Daoy (cell line): ENCODE measurements at places on chromosomes 3 and 15. TPM values are rescaled to one million over a fixed set of nuclear protein-coding genes. Genes with fewer than 3 reads are reported as not detected.
A peak's percentile ranks its signal among the peaks of the same experiment; 100 is the strongest.

TRIM69 gene
- total RNA-seq, result 7.8 and 8.9 TPM in 2 replicates

FOXB1 gene
- 0.06 TPM in 1 of 2 replicates, not detected in the other for total RNA-seq

FSD2 gene
- total RNA-seq, result not detected in 2 replicates

SNX33 gene
- 7.1 and 7.8 TPM in 2 replicates for total RNA-seq

PRTG gene
- 0.63 and 2.9 TPM in 2 replicates for total RNA-seq

DNA sequence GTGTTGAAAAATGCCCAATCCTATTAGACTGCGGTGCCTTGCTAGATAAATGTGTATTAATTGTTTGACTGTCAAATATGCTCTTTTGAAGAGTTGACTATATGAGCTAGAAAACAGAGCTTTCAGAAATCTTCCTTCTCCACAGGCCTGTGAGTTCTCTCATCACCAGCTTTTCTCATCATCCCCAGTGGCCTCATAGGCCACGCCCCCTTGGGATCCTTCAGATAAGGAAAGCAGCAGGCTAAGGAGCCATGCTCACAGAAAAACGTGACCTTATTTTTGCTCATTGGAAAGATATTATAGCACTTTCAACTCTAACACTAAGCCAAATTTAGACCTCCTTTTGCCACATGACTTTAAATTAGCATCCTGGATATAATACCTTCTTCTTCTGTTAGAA lies 514.4 kb upstream of the ARRDC4 start:
- no peak for DNase-seq

- DNase-seq, result no peak
These were observed 54.7 kb downstream of the FEM1B start for GRCh38 chr15:68332266-68332665.

DNA sequence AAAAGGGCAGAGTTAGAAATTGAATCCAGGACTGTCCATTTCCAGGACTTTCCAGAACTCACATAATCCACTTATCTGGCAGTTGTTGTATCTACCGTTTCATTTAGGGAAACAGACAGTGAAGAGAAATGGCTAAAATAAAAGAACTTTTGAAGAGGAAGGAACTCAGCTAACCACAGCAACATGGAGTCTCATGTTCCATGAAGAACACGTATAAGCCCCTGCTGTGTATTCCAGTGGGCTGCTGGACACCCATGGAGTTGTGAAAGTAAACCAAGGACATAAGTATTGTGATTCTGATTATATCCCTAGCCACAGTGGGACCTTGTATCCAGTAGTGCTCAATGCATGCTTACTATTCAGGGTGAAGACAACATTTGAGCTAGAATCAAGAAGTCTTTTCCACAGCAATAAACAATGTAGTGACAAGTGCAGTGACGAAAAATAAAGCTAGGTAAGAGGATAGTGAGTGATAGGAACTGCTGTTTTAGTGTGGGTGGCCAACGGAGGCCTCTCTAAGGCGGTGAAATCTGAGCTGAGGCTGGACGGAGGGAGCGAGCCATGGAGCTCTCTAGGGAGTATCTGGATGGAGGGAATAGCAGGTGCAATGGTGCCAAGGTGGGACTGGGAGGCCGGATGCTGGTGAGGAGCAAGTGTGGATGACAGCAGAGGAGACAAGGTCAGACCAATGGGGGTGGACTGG lies 26.8 kb upstream of the TRH start:
- no peak for DNase-seq

GRCh38 chr15:85947936-85948335 lies 131.7 kb upstream of the AGBL1 start:
- DNase-seq, result no peak

GRCh38 chr15:58608711-58609110 lies 140.8 kb downstream of the ADAM10 start:
- DNase-seq, result no peak

GRCh38 chr3:160977773-160978172 lies 127.4 kb downstream of the B3GALNT1 start:
- no peak for DNase-seq

DNA sequence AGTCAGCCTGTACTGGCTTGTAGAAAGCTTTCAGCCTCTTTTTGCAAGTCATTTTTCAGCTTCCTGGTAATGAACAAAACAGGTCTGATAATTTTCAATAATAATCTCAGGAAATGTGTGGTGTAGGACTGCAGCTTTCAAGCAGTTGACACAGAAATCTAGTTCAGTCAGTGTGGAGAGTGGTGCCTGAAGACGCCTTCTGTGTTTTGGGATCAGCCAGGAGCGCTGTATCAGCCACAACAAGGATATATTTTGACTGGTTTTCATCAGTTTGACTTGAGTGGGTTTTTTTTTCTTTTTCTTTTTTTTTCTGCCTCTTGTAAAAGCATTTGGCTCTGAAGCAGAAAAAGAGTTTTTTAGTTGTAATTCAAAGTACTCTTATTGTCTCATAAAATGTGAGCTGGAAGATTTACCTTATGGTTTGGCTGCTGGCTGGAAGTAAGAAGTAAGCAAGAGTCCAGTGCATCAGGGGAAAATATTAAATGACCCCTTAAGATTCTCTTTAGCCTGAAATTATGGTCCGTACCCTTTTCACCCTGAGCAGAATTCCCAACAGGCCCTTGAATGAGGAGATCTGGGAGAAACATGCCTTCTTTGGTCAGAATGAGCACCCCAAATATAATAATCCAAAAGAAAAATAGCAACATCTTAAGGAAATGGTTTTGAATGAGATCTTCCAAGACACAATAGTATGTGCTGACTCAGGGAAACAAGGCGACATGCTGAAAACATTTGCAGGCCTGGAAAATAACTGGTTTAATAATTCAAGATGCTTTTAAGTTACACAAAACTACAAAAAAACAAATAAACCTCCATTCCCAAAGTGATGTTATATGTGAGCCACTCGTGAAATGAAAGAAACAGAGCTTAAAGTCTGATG lies 332.7 kb upstream of the ADAMTS9 start:
- no peak for DNase-seq

GRCh38 chr3:9994086-9994844 lies 7.6 kb upstream of the EMC3 start:
- no peak for DNase-seq

GRCh38 chr3:34969513-34969912 lies 669.8 kb upstream of the ARPP21 start:
- DNase-seq, result no peak

- DNase-seq, result no peak
These were observed 42.4 kb downstream of the TMEM40 start for GRCh38 chr3:12716605-12717151.

DNA sequence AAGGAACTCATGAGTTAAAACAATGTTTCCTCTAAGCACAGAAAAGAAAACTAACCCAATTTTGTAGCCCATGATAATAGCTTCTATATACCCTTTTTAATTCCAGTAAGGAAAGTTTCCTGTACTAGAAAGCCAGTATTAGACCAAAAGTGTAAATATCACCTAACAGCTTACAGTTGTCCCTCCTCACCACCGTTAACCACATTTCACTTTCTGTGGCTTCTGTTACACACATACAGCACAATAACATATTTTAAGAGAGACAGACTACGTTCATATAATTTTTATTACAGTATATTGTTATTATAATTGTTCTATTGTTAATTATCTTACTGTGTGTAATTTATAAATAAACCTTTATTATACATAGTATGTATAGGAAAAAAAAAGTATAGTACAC lies 74.1 kb downstream of the ZNF280D start:
- DNase-seq, result no peak

GRCh38 chr3:13483988-13484695 lies 4.0 kb downstream of the HDAC11 start:
- no peak for DNase-seq

DNA sequence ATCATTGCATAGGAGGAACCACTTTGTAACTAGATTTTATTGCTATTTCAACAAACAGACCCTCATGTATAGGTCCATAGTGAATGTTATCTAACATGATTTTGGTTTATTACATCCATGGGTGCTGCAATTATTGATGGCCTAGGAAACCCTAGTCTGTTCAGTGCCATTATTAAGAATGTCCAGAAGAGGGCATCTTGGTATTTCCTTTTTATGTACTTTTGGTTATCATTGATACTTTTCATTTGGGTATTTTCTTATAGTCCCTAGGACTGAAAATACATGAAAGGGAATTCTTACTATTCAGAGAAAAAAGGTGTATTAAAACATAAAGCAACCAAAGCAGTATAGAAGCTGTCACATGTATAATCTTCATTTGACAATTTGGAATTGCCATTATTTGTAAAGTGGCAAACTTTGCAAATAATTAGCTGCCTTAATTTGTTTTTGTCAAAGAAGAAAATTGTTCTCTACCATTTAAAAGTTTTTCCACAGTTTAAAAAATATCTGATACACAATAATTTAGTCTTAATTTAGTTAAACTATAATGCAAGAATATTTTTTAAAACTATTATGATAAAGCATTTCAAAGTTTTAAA lies 48.7 kb downstream of the CNOT10 start:
- no peak for DNase-seq

DNA sequence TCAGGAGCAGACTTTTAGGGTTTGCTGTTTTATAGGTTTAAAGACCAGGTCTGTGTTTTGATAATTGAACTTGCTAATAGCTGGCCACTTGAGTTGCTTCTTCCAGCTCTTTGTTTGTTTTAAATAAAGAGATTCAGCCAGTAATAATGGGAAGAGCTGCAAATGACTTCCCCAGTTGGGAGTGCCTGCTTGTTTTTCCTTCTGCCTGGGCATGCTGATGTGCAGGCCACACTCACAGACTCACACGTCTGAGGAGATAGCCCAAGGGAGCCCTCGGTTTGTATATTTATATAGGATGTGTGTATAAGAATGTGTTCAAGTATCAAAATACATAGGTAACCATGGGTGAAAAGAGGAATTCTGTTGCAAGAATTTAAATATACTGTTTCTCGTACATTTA lies 78.2 kb upstream of the BOC start:
- DNase-seq, result no peak

DNA sequence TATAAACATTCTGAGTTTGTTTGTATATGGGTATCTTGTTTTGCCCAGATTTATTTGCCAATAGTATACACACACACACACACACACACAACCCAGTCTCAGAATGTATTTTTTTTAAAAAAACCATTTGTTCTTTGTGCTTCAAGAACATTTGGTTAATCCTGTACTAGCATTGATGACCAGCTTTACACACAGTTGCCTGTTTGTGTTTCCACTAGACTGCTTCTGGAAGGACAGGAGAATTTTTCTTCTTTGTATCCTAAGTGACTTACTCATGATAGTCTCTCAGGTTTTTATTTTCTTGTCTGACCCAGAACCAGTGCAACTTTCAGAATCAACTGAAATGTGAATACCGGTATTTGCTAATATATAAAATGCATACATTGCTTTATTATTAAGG lies 40.5 kb downstream of the U2SURP start:
- no peak for DNase-seq

- no peak for DNase-seq
These were observed 147.2 kb upstream of the WNT5A start for GRCh38 chr3:55634345-55634744.

GRCh38 chr3:188248036-188248561 lies 94.1 kb downstream of the LPP start:
- DNase-seq, result no peak

DNA sequence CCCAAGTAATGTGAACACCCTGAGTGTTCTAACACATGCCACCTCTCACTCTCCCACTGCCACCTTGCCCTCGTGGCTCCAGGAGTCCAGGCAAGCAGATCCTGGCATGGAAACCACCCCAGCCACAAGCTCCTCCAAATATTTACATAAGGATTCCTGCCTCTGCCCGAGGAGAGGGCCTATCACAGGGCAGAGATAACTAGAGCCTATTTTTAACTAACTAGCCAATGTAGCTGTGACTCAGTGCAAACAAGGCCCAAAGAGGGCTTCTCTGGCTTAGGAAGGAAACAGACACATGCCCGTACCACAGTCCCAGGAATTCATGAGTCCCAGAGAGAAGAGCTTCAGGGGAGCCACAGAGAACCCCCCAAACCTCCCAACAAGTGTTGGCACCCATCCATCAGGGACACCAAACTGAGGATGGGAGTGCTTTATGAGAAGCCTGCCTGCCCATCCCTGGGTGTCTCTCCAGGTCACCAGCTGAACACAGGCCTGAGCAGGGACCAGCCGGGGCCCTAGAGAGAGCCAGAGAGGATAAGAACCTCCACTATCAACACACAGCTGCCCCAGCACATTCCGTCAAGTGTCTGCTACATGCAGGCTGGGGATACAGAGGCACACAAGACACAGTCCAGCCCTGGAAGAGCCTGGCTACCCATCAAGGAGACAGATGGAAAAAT lies 9.2 kb downstream of the FYCO1 start:
- DNase-seq, result peak; percentile 59

DNA sequence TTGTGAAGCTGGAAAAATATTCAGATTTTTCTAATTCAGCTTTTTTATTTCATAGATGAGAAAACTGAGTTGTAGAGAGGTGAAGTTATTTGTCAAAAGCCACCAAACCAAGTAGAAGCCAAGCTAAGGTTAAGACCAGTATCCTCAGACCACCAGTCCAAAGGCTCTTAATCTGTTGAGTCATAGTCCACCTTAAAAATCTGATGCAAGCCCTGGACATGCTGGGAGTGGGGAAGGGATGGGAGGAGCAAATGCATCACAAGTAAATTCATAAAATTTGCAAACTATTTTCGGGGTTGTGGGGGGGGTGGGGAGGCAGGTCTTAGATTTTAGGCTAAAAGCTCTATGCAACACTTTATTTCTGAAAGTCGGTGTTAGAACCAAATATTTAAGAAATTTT lies 307.7 kb upstream of the SEMA6D start:
- DNase-seq, result no peak

DNA sequence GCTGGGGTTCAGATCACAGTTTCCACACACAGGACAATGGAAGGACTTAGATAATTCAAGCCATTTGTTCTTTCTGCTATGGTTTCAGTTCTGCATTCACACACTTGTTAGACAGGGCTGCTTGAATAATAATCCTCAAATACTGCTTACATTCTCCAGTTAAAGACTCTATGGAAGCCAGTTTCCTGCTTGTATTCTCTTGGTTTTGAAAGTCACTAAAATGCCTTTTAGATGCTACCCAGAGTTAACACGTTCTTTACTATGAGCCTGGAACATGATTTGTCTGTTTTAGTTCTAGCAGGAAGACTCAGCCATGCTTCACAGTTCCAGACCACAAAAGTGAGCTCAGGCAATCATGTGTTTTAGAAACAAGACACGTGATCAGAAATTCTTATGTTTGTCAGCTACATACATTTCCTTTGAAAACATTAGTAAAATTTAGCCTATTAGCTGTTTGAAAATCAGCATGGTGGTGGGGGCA lies 152.4 kb downstream of the LEKR1 start:
- DNase-seq, result no peak

DNA sequence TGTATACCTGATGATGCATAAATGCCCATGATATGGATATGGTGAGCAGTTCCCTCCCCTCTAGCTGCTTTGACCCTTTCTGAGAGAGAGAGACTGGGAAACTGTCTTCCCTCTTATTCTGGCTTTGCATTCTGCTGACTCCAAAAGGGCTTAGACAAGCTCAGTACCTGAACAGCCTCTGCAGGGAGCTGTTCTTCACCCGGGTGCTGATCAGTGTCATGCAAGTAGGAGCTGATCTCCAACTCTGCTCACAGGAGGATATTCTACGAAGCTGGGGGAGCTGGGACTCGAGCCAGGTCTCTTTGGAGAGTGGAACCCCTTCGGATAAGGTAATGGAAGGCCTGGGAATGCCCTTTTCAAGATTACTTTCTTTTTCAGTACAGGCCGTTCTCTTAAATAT lies 237.1 kb downstream of the RYR3 start:
- DNase-seq, result peak; percentile 50

GRCh38 chr3:66115858-66116654 lies 77.3 kb upstream of the MAGI1 start:
- DNase-seq, result peak; percentile 90

- DNase-seq, result no peak
These were observed 14.7 kb upstream of the ATP2B2 start for GRCh38 chr3:10520072-10520471.
